Fibroblast of skin of left quadriceps (primary cell): ENCODE measurements at places on chromosomes 2 and 18.

DNA sequence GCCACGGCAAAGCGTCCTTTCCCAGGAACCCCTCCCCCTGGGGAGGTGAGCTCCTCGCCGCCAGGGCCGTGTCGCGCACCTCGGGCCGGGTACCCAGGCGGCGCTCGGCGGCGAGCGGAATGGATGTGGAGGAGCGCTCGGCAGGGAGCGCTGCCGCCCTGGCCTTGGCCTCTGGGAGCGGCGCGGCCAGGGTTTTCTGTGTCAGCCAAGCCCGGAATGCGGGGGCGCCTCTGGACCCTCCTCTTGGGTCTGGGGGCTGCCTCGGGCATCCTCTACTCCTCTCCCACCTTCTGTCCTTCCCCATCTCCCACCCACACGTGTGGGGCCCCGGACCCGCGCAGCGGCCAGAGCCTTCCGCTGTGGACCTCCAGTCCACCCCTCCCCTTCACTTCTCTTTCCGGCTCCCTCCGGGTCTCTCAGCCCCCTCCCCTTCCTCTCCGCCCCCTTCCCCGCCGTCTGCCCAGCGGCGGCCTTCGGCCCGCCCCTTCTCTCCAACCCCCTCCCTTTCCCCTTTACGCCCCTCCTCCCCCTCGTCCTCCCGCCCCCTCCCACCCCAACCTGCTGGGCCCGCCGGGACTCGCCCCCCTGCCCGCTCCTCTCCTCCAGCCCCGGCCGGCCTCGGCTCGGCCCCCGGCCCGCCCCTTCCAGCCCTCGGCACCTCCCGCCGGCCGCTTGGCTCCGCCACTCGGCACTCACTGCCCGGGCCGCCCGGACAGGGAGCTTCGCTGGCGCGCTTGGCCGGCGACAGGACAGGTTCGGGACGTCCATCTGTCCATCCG lies at the start of gene MERTK:
Gene MERTK (plus strand): TSS at position 684 of the 779 bp plus-strand sequence. CDS start 129 bp downstream, outside the sequence.
- no peak for DNase-seq

GRCh38 chr2:232328032-232328422 lies 50.5 kb upstream of the ALPP start:
- DNase-seq = no peak

DNA sequence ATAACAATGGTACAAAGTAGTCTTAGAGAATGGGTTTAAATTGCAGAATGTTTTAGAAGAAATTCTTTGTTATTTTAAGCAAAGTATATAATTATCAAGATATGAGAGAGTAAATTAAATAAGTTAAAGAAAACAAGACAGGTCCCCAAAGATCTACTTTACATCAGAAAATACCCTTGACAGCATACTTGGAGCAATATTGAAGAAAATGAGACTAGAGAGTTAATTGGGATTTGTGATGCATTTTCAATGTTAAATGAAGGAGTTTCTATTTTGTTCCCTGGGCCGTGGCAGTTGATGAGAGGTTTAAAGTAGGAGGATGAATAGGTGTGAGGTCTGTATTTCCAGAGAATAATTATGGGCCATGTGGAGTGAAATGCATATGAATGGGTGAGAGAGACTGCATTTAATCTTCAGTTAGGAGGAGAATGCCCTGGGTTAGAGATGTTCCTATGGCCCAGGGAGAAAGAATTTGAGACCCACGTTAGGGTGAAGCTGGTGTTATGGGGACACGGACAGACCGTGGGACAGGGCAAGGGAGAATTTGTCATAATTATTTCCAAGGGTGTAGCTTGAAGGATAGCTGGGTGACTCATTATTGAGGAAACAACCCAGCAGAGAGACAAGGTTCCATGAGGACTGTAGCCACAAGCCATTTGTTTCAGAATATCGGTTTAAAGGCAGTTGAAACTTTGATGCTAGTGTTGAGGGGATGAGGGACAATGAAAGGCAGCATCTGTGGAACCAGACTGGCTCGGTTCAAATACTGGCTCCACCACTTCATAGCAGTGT lies 22.7 kb downstream of the MGAT5 start:
- no peak for DNase-seq

- no peak for DNase-seq
Observed at GRCh38 chr2:109434351-109434750, 179.4 kb downstream of the SEPTIN10 start.

DNA sequence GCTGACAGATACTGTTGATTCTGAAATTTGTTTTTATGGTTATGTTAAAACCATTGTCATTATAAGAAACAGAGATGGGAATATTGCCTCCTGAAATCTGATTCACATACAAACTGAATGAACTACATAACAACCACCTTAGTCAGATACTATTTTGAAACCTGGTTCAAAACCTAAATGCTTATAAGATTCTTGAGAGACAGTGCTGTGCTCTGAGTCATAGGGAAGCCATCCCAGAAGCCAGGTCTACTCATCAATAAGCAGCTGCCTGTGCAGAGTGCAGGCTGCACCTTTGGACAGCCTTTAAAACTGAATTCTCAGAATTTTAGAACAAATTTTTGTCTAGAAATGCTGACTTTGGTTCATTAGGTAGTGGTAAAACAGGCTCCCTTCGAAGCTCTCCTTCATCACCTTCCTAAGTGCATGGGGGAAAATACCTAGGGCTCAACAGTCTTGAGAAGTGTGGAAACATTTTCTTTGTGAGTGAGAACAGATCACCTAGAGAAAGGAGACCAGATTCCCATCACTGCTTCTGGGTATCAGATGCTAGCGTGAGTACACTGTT lies at the start of gene SERPINB7:
Gene SERPINB7 (plus strand): TSS at position 253 of the 565 bp plus-strand sequence. CDS start 6,955 bp downstream, outside the sequence.
- DNase-seq = peak; percentile 85

GRCh38 chr2:38152913-38153312 lies 77.0 kb upstream of the CYP1B1 start:
- DNase-seq = no peak

GRCh38 chr2:64655018-64655664 lies 1.4 kb upstream of the SERTAD2 start:
- DNase-seq = no peak

GRCh38 chr2:206125901-206126300 lies 33.3 kb downstream of the NDUFS1 start:
- DNase-seq = no peak

DNA sequence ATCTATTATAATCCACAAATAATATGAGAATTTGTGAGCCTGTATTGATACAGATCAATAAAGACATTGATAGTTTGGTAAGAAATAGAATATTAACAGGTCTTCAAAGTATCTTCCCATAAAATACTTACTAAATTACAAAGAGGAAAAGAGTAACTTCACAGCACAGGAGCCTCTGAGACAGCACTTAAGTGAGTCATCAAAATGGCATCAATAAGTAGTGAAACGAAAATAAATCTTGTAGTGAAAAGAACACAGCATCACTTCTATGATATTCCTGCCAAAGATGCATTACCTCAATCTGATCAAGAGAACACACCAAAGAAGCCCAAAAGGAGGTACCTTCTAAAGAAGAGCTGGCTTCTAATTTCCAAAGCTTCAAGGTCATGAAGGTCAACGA lies 116.4 kb downstream of the CBLN2 start:
- peak; percentile 10 for DNase-seq

DNA sequence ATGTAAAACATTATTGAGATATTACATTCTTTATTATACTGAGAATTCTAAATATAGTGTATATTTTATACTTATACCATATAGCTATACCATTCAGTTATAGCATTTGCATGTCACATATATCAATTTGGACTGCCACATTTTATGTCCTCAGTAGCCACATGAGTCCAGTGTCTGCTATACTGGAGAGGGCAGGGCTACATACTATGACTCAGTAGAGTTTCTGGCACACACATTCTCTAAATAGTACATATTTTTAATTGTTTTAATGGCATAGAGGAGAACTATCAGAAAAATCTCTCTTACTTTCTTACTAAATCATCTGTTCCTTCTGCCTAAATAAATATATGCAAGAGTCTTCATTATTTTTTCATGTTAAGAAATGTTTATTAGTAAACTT lies 55.4 kb upstream of the COL5A2 start:
- no peak for DNase-seq

DNA sequence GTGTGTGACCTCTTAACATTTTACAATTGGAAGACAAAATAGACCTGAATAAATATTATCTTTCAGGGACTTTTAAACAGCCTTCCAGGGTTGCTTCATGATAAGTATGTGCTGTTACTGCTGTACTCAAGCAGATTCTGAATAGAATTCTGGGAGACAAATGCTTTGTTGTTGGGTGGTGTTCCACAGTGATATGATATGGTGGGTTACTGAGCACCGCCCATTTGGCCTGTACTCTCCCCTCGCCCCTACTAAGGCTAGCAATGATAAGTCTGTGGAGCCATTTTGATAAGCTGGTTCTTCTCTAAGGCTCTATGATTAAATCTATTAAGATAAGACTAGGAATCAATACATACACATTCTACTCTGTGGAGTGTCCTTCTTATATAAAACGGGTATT lies 89.8 kb upstream of the ITGA4 start:
- DNase-seq = no peak

GRCh38 chr18:37717656-37718055 lies 152.1 kb upstream of the CELF4 start:
- no peak for DNase-seq

DNA sequence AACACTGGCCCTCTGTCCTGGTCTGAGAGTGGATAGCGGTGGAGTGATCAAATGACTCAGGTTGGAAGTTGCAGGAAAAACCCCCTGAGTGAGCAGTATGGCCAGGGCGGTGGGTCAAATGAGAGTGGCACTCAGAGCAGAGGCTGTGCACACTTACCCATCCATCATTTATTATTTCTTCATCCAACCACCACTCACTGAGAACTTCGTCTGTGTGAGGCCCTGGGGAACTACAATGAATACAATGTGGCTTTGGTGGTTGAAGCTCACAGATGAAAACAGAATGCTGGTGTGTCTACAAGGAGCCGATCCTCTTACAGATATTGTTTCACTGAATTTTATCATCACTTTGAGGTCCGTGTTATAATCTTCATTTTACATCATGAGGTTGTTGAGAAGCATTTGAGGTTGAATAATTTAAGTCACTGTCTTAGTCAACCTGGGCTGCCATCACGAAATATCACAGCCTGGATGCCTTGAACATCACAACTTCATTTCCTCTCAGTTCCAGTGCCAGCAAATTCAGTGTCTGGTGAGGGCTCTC lies 73.4 kb upstream of the ID2 start:
- DNase-seq = peak; percentile 57

- no peak for DNase-seq
Observed at GRCh38 chr2:192051533-192051932, 143.2 kb downstream of the TMEFF2 start.

- DNase-seq = no peak
Observed at GRCh38 chr2:74107071-74107470, 40.6 kb downstream of the BOLA3 start.

GRCh38 chr2:110768591-110768990 lies 36.2 kb downstream of the ACOXL start:
- no peak for DNase-seq

DNA sequence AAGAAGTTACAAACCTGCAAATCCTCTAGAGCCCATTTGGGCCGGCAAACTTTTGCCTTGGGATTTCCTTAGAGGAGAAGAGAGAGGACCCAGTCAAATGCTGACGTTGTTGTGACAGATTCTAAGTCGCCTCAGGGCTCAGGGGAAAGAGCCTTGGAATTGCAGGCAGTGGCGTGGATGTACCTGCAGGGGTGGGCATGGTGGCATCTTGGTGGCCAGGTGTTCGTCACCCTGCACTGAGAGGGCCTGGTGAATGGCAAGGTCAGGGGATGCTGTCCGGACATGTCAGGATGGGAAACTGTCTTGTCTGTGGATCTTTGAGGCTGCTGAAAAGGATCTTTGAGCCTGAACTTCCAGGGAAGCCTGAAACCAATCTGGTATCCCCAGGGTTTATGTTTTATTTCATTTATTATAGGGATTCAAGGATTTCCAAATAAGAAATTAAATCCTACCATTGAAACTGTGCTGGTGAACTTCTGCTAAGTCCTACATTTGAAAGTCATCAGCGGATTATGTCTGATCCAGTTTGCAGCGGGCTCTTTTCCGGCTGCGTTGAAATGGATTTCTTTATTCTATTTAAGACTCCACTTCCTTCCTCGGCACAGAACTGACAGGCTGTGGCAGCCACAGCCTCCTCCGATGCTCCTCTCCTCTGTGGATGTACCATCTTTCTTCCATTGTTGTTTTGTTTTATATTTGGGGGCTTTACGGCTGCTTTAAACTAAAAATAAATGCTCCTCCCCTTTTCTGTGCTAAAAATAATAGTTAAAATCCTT lies 207.6 kb downstream of the AGAP1 start:
- DNase-seq = no peak

- DNase-seq = no peak
Observed at GRCh38 chr2:48707466-48707865, 48.1 kb downstream of the LHCGR start.

- no peak for DNase-seq
Observed at GRCh38 chr18:3675994-3676393, 226.0 kb downstream of the TGIF1 start.

GRCh38 chr2:233183869-233184418 lies 67.5 kb upstream of the ATG16L1 start:
- no peak for DNase-seq

DNA sequence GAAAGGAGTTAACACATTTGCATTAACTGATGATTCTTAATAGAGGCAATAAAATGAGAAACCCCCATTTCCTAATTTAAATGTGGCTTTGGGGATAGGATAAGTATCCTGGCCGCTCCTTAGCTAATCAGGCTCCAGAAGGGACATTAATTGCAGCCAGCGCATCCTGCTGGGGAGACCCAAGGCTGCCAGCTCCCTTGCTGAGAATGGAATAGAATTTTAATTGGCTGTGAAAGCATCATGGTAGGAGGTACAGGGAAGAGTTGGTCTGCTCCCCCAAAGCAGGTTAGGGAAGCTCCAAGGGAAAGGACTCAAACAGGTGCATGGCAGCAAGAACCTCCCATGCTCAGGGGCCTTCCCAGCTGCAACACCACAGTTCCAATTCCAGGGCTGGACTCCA lies 71.4 kb downstream of the MARCHF4 start:
- DNase-seq = no peak

GRCh38 chr2:98607741-98608115 lies 584 bp downstream of the COA5 start:
- DNase-seq = no peak

DNA sequence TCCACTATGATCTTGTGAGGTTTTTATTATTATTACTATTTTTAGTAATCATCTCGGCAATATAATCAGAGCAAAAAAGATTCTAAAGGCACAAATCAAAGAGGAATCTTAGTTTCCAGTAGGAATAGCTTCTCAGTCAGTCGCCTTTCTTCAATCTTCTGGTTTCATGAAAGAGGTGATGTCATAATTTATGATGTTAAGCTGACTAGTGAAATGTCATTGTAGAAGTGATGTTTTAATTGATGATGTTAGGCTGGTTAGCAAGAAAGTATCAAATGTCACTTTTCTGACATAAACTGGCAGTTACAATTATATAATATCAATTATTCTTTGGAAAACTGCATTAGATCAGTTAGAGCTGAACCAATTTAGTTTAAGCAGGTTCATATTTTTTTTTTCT lies 476.7 kb upstream of the ETAA1 start:
- DNase-seq = no peak

DNA sequence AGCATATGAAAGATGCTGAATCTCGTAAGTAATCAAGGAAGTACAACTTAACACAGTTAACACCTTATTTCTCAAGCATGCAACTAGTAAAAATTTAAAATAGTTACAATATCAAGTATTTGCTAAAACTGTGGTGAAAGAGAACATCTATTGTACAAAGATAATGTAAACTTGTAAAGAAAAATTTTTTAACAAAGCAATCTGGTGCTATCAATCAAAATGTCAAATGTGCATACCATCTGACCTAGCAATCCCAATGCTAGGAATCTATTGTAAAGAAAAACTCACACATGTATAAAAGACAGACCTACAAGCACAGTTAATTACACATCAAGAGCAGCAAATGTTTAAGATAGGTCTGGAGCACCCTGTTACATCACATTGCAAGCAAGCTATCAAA lies 90.1 kb downstream of the SLC66A3 start:
- no peak for DNase-seq

GRCh38 chr18:80227472-80227871 lies 19.8 kb downstream of the PARD6G start:
- DNase-seq = no peak
